ENCODE measurements at places on chromosomes 6 and 20.

GRCh38 chr6:78614961-78615360 is 252.4 kb upstream of the IRAK1BP1 start:
- DNase-seq: no peak

DNA sequence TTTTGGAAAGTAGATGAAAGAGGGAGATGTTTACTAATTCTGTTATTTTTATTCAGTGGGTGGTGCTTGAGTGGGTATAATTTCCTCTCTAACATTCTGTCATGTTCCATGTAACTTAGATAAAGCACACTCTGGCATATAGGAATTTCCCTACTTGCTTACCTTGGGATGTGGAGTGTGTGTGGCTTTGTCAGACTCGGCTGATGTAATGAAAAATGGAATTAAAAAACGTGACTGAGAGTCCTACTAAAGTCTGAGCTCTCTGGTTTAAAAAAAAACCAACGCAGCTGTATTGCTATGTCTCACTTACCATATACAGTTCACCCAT is 98.3 kb downstream of the JARID2 start:
- no peak for DNase-seq

- no peak for DNase-seq
These were observed 51.4 kb downstream of the NOL4L start for GRCh38 chr20:32533732-32534131.

GRCh38 chr6:35428421-35429149 is 23.6 kb upstream of the FANCE start:
- no peak for DNase-seq

GRCh38 chr20:58113716-58114115 is 114.7 kb downstream of the ANKRD60 start:
- no peak for DNase-seq

GRCh38 chr20:751761-752160 is 16.5 kb downstream of the SLC52A3 start:
- DNase-seq: no peak

- DNase-seq: no peak
These were observed 102.1 kb downstream of the NRSN1 start for GRCh38 chr6:24228123-24228522.
